Left lung (tissue), 14 donors: ENCODE measurements at places on chromosomes 1 and 21. TPM values are rescaled to one million over a fixed set of nuclear protein-coding genes. Genes with fewer than 3 reads are reported as not detected.

DNA sequence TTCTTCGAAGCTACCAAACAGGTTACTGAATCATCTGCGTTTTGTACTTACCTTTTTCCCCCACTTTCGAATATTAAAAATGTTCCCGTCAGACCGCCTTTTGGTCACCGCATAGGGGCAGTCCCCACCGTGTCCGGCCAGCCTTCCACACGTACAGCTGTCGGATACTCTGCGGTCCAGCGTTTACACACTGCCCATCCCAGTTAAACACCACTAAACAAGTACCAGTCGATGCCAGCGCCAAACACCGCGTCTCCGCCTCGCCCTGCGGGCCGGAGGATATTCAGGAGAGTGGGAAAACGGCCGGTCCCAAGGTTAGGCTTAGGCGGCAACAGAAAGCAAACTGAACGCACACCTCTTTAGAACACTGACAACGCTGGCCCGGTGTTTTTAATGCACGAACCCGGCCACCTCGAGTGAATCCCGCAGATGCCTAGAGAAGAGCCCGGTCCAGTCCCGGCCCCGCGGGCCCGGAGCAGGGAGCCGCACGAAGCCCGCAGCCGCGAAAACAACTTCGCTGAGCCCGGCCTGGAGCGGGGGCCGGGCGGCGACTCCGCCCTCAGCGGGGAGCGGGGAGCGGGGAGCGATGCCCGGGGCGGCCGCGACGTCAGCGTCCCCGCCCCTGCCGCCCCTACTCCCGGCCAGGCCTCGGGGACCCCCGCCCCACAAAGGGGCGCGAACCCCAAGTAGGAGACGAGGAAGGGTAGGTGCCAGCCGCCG is 730 bp upstream of the PHF13 start:
- peak; percentile 52 for DNase-seq

The AMPD1 gene
- 0.79 TPM for total RNA-seq

The FCRL2 gene
- total RNA-seq: 0.99 TPM

The BARHL2 gene
- not detected for total RNA-seq

- no peak for DNase-seq
These were observed 947 bp upstream of the RIT1 start for GRCh38 chr1:155912056-155912536.

The TTC34 gene
- total RNA-seq: 0.44 TPM

The RAB3B gene
- total RNA-seq: 0.06 TPM

The CIART gene
- total RNA-seq: 3.4 TPM

The CLDN17 gene
- not detected for total RNA-seq

The SCAF4 gene
- total RNA-seq: 29.7 TPM

The DISC1 gene
- total RNA-seq: 10.4 TPM

- DNase-seq: no peak
These were observed 125.4 kb downstream of the RIPK4 start for GRCh38 chr21:41641510-41641815.

- no peak for DNase-seq
These were observed 7.0 kb downstream of the UBE2Q1 start for GRCh38 chr1:154551474-154551873.

- DNase-seq: peak; percentile 31
These were observed 3.6 kb upstream of the SETDB1 start for GRCh38 chr1:150922519-150922975.

The ZSWIM5 gene
- 2.0 TPM for total RNA-seq

The DMRTA2 gene
- not detected for total RNA-seq

DNA sequence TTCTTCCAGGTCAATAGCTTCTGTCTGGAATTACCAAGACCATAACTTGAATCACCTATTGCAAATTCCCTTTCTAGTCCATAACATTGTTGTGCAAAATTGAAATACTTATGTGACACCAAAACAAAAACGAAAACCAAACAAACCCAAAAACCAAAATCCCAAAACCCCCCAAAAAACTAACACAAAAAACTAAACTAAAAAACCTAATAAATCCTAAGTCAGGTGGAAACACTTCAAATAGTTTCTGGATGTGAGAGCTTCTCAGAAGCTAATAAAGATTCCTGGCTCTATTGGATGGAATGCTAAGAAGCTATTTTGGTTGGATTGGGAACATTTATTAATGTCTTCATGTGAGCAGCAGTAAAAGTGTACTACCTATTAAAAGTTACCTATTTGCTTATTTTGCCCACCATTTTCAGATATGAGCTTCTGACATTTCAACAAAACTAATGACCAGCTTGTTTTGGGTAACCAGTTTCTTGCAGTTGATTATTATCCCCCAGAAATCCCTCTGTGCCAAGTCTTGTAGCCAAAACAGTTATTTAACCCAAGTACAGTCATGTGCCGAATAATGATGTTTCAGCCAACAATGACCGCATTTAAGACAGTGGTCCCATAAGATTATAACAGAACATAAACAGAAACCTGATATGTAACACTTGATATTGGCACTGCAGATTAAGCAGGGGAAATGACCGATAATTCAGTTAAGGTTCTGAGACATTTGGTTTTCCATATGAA is 76.4 kb downstream of the LTN1 start:
- no peak for DNase-seq
